ENCODE measurements at places on chromosomes 4 and X.

GRCh38 chrX:8447368-8447767, 17.3 kb upstream of the VCX3B start:
- no peak for DNase-seq

DNA sequence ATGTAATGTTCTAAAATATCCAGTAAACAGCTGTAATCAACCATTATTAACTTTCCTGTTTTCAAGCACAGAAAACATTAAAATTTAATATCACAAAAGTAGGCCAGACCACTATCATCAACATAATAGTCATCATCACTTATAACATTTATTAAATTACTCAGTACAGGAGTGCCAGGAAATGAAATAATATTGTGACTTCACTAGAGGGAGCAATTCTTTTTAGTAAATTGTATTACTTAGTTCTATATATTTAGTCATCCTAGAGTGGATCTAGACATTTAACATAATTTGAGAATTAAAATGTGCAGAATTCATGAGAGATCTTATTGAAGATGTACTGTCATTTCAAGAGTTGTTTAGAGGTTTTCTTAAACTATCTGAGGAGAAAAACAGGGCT, 33.6 kb downstream of the PITX2 start:
- DNase-seq, result no peak

- no peak for DNase-seq
These were observed 323.3 kb downstream of the ASMT start for GRCh38 chrX:1938190-1938589.

GRCh38 chrX:120302434-120302833, 8.8 kb downstream of the TMEM255A start:
- no peak for DNase-seq

DNA sequence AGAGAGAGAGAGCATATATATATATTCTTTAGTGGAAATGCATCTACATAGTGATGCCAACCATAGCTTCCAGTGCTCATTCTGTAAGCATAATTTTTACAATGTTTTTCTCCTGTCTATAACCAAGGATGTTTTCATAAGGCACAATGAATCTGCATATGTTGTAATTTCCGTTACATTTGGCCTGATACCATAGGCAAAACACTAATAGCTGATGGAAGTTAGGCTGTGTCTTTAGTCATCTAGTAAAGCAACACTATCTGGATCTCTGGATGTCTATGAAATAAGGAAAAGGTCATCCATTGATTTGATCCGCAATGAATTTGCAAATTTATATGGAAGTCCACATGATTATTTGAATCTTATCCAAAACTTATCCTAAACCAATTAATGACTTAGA, 8.1 kb downstream of the PCDH7 start:
- no peak for DNase-seq

GRCh38 chrX:129638917-129639316, 15.8 kb downstream of the APLN start:
- DNase-seq, result no peak

GRCh38 chr4:6071959-6072720, 53.9 kb upstream of the C4orf50 start:
- DNase-seq, result no peak
